ENCODE measurements at places on chromosomes 3 and 15.
A peak's percentile ranks its signal among the peaks of the same experiment; 100 is the strongest.

DNA sequence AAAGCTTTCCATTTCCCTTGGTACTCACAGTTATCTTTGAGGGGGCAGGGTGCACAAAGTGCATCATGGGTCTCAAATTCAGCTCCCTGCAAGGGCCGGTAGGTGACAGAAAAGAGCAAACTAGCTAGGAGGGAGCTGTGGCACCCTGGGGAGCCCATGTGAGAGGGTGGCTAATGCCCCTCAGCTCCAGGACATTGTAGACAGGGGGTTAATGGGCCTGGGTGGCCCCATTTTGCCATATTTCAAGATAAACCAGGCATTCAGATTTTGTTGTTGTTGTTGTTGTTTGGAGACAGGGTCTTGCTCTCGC lies 3.7 kb upstream of the SLC6A6 start:
- DNase-seq, result no peak

DNA sequence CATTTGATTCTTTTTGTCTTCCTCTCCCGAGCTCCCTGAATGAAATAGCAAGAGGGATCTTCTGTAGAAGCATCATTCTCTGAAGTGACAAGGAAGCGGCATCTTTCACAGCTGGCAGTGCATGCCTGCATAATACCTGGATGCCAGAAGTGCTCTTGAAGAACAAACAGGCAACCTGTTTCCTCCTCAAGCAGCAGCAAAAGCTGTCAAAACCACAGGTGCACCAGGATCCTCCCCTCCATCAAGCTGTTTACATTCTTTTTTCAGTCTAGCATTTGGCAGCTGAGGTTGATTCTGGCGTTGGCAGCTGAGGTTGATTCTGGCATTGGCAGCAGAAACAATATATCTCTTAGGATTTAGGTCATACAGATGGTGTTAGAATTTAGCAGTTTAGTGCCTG lies 979.0 kb downstream of the TUSC7 start:
- no peak for DNase-seq

- DNase-seq, result no peak
These were observed 79.3 kb downstream of the SLC7A14 start for GRCh38 chr3:170506556-170506955.

GRCh38 chr15:78052001-78052401 lies 25.5 kb downstream of the TBC1D2B start:
- no peak for DNase-seq

DNA sequence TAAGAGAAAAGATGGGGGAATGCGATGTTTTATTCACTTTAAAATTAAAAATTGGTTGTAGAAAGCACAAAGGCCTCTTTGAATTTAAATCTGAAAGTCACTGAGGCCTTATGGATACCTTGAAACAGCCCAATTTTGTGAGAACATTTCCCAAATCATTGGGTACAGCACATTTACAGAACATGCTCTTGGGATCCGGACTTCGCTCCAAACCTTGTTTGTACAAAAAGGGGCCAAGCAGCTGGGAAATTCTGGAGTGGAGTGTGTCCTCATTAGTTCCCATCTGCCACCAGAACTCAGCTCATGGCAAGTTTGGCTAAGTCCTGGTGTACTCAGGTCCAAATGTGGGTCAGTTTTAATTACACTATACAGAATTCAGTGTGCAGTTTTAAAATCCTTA lies 254.2 kb downstream of the ZBTB20 start:
- DNase-seq, result no peak

- DNase-seq, result no peak
These were observed 1.2 kb downstream of the ERC2 start for GRCh38 chr3:56467108-56467507.

GRCh38 chr3:23262766-23263165 lies 59.6 kb downstream of the UBE2E2 start:
- DNase-seq, result no peak

- no peak for DNase-seq
These were observed 124.3 kb downstream of the MYLK start for GRCh38 chr3:123759871-123760270.

- no peak for DNase-seq
These were observed 590.5 kb upstream of the NAALADL2 start for GRCh38 chr3:174268586-174268985.

DNA sequence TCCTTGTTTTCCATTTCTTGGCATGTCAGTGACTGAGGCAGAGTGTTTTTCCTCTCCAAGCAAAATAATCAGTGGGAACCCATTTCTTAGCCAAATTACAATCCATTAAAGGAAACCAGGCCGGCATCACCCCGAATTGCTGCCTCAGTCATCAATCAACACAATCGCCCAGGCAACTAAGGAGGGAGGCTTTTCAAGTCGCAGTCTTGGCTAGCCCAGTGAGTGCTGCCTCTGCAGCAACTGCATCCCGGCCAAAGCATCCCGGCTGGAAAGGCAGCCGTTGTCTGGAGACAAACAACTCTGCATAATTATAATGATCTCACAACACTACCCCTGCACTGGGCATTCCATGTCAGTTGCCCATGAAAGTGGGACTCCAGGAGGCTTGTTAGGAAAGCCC lies 213.5 kb upstream of the PRICKLE2 start:
- DNase-seq, result no peak

DNA sequence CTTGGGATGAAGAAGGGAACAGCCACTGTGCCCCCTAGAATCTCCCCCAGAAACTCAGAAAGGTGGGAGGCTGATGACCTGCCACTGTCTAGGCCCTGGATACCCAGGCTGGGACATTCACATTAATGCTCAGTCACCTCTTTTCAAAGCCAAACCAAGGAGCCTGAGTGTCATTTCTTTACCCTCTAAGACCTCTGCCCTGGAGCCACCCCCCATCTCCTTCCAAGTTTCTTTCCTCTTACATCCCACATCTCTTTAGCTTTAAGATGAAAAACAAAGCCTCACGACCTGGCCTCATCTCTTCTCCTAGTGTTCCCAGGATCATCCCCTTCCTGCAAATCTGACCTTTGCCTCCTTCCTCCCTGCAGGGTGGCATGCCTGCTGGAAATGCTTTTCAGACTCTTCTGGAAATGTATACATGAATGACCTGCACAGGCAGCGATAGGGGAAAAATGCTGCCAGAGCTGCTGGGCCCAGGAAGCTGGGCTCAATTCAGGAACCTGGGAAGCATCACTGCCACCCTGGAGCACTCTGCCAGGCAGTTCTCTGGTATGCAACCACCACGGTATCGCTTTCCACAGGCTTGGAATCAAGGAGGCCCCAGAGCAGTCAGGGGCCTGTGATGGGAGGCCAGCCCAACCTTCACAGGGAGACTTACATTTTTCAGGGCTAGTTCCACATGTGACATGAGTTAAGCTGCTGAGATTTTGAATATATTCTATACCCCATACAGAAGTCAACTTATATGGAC lies 67.6 kb downstream of the DAPK2 start:
- DNase-seq, result no peak

GRCh38 chr3:42732196-42732828 lies 29.7 kb upstream of the HHATL start:
- DNase-seq, result no peak

GRCh38 chr15:41621200-41622193 lies 38.7 kb upstream of the MGA start:
- DNase-seq, result peak; percentile 69

GRCh38 chr3:5051772-5052171 lies 70.3 kb upstream of the ARL8B start:
- DNase-seq, result no peak

DNA sequence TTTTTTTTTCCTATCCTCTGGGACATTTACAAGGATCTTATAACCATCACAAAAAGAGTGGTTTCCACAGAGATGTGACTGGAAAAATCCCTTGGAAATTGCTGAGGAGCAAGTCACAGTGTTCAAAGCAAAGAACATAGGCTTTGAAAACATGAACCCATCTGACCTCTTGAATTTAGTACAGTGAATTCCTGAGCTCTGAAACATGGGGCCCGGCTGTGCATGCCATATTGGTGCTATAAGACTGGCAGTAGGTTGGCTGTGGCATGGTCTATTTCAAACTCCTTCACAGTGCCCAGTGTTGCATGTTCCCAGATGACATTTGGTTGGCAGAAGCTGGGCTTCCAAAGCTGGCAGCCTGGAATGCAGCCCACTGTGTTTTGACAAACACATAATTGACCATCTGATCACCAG lies 202.2 kb downstream of the TIGIT start:
- DNase-seq, result no peak
